Fibroblast of skin of right quadriceps (primary cell): ENCODE measurements at places on chromosomes 1 and 21.
A peak's percentile ranks its signal among the peaks of the same experiment; 100 is the strongest.

GRCh38 chr1:62687903-62688686 is at the start of gene DOCK7:
Gene DOCK7, minus strand, starts transcription at chr1:62688386. Its CDS starts 122 bp downstream, at chr1:62688264.
- peak; percentile 82 for DNase-seq

GRCh38 chr1:210143465-210144062 is 89.0 kb upstream of the SERTAD4 start:
- peak; percentile 61 for DNase-seq

GRCh38 chr1:2226525-2227345 is 1.4 kb upstream of the SKI start:
- no peak for DNase-seq

- no peak for DNase-seq
These were observed 5.0 kb downstream of the ENTREP3 start for GRCh38 chr1:155250246-155250632.

GRCh38 chr1:152067150-152067549 is 21.7 kb downstream of the TCHHL1 start:
- no peak for DNase-seq

GRCh38 chr1:157948312-157949073 is 45.0 kb upstream of the KIRREL1 start:
- DNase-seq, result peak; percentile 24

DNA sequence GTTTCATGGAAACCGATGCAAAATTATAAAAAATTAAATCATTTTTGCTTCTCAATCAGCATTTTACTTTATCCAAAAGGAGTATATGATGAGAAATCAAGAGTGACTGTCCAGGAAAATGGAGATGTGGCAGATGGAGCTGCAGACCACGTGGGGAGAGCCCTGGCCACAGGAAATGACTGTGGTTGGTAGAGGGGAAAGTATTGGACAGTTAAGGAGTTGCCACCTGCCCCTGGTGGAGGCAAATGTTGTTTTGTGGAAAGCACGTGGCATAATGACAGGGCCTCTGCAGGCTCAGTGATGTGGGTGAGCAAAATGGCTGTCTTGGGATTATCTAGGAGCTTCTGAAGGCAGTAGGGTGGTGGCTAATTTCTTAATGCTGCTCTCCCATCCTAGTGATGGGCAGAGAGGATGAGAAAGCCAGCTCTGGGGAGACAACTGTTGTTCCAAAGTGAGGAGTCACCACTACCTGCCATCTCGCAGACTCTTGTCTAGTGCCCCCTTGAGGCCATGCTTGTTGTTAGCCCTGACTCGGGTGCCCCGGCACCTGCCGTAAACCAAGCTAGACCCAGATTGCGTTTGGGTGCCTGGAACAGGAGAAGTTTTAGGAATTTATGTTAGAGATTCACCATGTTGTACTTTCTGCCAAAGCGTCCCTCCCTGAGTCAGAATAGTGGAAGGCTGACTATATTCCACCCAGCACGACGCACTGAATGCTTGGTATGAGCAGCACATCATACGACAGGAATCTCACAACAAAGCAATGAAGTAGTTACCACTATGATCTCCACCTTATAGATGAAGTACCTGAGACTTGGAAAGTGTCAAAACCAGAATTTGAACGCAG is 144.0 kb downstream of the ROR1 start:
- no peak for DNase-seq

DNA sequence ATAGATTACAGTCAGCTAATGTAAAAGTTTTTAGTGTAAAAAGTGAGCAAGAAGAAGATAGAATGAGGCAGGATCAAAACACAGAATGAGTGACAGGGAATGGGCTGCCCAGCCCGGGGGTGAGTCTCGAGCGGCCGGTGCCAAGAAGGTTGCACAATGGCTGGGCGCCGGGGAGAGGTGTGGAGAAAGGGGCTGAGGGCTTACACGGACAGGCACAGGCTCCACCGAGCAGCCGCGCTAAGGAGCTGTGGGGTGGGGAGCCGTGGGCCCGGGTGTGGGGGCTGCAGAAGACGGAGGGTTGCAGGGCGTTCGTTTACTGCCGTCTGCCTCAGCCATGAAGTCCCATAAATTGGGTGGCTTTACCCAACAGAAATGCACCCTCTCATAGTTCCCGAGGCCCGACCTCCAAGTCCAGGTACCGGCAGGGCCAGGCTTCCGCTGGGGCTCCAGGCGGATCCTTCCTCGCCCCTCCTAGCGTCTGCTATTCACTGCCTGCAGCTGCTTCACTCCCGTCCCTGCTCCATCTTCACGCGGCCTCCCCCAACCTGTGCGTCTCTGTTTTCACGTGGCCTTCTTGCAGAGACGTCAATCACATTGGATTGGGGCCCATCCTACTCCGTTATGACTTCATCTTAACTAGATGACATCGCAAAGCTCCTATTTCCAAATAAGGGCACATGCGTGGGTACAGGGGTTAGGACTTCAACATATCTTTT is 277.2 kb downstream of the CAMTA1 start:
- no peak for DNase-seq

DNA sequence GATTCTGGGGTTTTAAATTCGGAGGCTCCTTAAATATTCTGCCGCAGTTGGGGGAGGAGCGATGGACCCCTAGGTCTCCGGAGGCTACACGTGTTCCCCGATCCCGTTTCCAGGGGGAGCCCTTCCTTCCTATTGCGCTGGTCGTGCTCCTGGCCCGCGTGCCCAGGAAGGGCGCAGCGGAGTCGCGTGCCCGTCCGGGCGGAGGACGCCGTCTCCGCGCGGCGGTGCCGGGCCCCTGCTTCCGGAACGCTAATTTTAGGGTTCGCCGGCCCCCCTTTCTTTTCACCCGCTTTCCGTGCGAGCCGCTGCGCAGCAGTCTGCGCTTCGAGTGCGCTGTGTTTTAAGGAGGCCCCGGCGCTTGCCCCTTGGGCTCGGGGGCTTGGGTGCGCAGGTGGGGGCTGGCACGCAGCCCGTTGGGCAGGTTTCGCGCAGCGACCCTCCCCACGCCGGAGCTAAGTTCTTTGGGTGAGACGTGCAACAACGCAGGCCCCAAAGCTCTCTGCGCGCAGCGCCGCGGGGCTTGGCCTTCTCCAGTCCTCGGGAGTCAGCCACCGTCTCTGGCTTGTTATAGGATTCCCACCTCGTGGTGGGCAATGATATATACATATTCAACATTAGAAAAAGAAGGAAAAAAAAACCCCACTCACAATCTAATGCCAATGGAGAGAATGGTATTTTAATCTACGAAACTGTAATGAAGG is 43.5 kb upstream of the DNAJC6 start:
- peak; percentile 63 for DNase-seq

DNA sequence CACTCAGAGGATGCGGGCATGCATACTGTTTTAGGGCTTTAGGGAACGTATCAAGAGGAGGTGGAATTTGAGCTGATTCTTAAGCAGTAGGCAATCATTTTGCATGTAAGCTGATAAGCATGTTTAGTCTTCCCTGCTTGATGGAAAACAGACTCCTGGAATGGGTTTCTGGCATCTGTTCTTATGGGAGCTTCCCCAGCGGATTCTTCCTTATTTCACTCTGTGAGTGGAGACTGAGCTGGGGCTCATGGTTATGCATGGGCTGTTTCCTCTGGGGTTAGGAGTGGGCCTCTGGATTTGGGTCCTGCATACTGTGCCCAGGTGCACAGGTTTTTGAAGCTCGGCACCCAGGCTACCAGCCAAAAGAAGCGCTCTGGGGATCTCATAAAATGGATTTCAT is 93.4 kb downstream of the DIRAS3 start:
- peak; percentile 63 for DNase-seq

DNA sequence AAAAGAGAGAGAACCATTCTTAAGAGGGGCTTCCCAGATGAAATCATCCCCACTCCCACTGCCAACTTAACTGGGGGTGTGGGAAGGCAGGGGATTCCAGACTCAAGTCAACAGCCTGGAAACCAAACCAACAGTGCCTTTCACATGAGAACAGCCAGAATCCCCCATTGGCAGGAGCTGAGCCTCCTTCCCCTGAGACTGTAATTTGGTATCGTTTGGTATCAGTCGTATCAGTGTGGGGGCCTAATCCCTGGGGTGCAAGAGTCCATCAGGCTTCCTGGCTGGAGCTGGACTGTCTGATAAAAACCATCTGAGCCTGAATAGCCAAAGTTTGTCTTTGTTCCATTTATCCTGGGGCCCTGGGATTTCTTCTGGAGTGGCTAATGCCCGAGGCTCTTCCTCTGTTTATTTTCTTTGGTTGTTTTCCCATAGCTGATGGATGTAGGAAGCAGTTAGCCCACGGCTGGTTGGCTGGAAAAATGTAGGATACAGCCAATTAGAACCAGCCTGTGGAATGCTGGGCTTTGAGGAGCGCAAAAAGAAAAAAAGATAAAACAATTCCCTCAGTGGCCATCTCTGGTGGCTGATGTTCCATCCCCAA is 84.6 kb downstream of the LAMC2 start:
- peak; percentile 89 for DNase-seq

GRCh38 chr1:54810153-54810942 is 9.2 kb upstream of the TTC22 start:
- peak; percentile 32 for DNase-seq

DNA sequence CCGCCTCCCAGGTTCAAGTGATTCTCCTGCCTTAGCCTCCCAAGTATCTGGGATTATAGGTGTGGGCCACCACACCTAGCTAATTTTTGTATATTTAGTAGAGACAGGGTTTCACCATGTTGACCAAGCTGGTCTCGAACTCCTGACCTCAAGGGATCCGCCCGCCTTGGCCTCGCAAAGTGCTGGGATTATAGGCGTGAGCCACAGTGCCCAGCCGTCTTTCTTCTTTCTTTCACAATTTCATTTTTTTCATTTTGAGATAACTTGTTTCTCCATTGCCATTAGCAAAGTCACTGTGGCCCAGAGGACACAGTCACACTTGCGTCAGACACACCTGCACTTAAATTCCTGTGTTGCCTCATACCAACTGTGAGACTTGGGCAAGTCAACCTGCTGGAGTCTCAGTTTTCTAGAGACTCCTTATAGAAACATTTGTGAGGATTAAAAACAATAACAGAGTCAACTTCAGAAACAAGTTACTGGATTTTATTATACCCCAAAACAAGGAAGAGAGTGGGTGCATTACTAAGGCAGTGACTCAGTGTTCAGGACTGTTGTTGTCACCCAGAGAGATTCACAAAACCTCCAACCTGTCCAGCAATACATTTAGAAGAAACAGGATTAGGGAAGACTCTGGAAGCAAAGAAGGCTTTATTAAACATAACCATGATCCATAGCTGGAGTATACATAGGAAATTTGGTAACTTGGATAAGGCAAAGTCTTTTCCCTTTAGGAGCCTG is 2.6 kb downstream of the TEDDM1 start:
- DNase-seq, result no peak

DNA sequence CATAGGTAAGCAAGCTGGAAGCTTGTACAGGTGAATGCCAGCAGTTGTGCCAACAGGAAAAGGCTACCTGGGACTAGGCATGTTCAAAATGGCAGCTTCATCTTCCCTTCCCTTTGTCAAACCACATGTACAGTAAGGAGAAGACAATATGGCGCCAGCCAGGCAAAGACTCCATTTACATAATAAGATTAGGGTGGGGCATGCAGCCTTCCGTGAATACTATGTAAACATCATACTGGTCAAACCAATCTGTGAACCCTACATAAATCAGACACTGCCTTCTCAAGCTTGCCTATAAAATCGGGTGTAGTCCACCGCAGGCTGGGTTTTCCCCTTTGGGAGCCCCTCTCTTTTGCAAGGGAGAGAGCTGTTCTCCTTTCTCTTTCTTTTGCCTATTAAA is 24.6 kb downstream of the ATF3 start:
- no peak for DNase-seq

GRCh38 chr1:207030522-207031009 is 2.0 kb downstream of the C1orf116 start:
- DNase-seq, result no peak

DNA sequence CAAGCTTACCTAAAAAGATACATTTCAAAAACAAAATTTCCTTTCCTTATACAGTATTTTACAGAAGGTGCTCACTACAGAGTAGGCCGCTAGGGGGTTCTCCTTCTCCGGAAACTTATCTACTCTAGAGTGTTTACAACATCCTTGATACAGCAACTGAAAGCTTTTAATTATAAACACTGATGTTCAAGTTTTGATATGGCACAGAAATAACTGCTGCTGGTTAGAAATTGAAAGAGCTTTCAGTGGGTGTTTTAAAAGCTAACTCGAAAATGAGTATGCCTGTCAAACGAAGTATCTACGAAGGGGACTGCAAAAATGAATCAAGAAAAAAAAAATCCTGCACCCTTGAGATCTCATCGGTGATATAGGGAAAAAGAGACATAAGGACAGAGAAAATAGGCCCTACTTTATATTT is 1.0 kb downstream of the YOD1 start:
- peak; percentile 46 for DNase-seq

- DNase-seq, result no peak
These were observed 49.8 kb downstream of the HSPG2 start for GRCh38 chr1:21887216-21887736.

DNA sequence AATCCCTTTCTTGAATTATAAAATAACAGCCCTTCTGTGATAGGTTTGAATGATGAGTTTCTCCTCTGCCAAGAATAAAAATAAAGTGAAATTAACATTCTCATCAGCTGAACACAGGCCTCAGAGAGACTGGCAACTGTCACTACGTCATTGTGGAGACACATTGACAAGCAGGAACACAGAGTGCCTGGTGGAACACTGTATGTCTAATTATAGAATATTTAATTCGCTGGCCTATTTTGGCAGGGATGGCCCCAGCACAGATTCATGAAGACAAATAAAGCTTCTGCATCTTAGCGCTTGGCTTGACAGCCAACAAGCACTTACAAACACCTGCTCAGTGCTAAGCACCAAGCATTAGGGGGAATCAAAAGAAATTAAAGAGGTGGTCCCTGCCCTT is 52.0 kb upstream of the SMYD2 start:
- no peak for DNase-seq

DNA sequence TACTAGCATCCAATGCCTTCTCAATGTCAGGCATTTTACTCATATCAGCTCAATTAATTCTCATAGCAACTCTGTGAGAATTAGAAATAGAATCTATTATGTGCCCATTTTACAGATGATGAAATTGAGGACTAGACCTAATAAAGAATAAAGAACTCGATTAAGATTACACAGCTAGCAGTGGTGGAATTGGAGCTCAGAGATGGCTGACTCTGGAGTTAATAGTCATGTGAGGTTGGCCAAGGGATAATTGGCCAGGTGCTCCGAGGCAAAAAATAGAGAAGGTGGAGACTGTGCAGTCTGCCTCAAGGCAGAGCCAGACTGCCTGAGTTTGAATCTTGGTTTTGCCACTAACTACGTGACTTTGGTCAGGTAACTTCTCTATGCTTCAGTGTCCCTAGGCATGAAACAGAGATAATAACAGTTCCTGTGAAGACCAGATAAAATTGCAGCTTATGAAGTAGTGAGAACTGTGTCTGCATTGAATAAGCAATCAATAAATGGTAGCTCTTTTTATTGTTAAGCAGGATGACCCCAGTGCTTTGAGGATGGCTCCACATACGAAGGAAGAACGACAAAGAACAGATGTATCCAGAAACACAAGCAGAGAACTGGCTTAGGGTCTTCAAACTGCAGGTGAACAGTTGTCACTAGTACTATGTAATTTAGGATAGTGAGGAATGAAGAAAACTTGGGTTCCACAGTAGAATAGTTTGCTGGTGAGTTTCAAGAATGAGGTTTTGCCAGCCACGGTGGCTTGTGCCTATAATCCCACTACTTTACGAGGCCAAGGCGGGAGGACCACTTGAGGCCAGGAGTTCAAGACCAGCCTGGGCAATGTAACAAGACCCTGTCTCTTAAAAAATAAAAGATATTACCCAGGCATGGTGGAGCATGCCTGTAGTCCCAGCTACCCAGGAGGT is 6.9 kb upstream of the CCSAP start:
- DNase-seq, result no peak

- no peak for DNase-seq
These were observed 358.4 kb upstream of the SGIP1 start for GRCh38 chr1:66175581-66175980.

- no peak for DNase-seq
These were observed 2.1 kb downstream of the MYBPH start for GRCh38 chr1:203173566-203173965.

GRCh38 chr1:23790696-23791515 is at the start of gene LYPLA2:
Gene LYPLA2, plus strand, starts transcription at chr1:23791145. Its CDS starts 1,538 bp downstream, at chr1:23792683.
- peak; percentile 88 for DNase-seq
